HuH-7 (cell line): ENCODE measurements at places on chromosomes 5 and 9.
A peak's percentile ranks its signal among the peaks of the same experiment; 100 is the strongest.

- no peak for DNase-seq
Measured at GRCh38 chr9:127521919-127522304, 70.6 kb downstream of the LRSAM1 start.

DNA sequence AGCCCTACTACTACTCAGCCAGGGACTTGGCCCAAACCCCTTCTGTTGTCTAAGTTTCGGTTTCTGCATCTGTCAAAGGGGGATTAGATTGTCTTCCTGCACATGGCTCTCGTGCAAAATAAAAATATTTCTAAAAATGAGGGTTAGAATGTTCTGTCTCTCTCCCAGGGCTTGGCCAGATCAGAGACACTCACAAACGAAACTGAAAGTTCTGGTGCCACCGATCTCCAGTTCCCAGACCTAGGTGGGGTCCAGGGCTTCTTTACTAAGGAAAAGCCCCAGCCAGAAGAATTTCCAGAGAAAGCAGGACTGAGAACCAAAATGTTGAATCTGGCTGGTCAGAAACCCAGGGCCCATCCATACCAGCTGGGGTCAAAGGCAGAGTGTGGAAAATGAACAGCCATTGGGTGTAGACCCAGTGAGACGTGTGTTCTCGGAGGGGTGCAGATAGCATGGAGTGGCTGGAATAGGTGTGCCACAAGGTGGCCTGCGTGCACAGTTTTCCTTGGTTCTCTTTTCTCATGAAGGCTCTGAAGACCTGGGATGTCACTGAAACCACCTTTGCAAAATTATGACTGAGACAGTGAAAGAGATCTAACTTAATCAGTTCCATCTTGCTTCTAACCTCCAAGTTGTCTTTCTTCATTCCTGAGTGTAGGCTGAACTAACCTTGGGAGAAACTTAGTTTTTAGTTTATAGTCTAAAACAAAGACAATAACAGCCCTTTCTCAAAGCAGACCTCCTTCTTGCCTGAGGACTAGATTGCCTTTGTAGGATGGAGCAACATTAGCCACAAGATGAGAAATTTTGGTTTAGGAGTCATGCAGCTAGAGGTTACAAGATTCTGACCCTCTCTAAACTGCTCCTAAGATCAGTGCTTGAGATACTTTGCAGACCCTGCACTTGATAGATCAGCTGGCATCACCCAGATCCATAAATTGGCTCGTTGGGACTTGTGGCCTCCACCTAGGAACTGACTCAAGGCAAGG lies 2.3 kb upstream of the SLC23A1 start:
- no peak for DNase-seq

- DNase-seq: no peak
Measured at GRCh38 chr9:131320031-131320685, 30.6 kb downstream of the PLPP7 start.

- no peak for DNase-seq
Measured at GRCh38 chr5:115151208-115151805, 18.4 kb downstream of the TRIM36 start.

- DNase-seq: no peak
Measured at GRCh38 chr9:121725008-121725775, 73.8 kb downstream of the DAB2IP start.

GRCh38 chr5:167263185-167263584 lies 1028.3 kb upstream of the WWC1 start:
- no peak for DNase-seq

DNA sequence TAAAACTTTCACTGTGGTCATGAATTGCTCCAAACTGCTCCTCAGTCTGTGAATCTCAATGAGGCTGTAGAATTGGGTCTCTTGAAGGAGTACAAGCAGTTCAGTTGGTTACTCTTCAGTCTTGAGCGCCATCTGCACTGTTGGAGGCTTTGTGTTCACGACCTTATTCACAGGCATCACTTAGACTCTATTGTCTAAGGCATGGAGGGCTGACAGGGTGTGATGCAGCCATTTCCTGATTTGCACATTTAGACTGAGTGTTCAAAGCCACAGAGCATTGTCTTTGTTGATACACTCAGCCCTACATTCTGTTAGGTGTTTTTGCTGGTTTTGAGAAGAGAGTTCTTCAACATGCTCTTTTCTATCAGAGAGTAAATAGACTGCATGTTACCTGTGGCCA lies 355.9 kb upstream of the RIOK2 start:
- no peak for DNase-seq

- DNase-seq: no peak
Measured at GRCh38 chr9:100058699-100059579, 39.9 kb downstream of the ERP44 start.

- no peak for DNase-seq
Measured at GRCh38 chr5:73027361-73027760, 71.5 kb downstream of the FCHO2 start.

DNA sequence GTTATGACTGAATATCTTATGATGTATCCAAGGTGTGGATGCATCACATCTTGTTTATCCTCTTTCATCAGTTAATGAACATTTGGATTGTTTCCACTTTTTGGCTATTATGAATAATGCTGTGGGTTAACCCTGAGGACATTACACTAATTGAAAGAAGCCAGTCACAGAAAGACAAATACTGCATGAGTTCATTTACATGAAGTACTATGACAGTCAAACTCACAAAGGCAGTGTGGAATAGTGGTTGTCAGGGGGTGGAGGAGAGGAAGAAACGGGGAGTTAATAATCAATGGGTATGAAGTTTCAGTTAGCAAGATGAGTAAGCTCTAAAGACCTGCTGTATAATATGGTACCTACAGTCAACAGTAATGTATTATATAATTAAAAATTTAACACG lies 409.4 kb upstream of the CTNND2 start:
- DNase-seq: no peak

GRCh38 chr5:177988989-177989625 lies 6.9 kb downstream of the PROP1 start:
- DNase-seq: no peak

GRCh38 chr5:9269014-9269413 lies 276.9 kb downstream of the SEMA5A start:
- no peak for DNase-seq

DNA sequence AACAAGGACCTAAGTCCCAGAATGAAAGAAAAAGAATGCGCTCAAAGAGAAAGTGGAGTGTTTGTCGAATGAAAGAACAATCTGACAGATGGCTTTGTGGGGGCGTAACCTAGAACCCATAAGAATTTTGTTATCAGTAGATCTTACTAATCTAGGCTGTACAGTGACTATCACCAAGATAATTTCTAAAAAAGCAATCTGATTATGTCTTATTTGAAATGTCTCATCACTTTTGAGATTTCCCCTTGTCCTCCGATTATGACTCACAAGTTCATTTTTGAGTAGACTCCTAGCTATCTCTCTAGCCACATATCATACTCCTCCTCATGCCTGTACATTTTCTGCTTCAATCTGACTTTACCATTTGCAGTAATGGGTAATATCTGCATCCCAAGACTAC lies 135.6 kb upstream of the SMARCA2 start:
- DNase-seq: no peak

GRCh38 chr5:129097498-129098296 lies 3.1 kb downstream of the ISOC1 start:
- DNase-seq: no peak

- DNase-seq: no peak
Measured at GRCh38 chr5:111129938-111130337, 37.8 kb downstream of the WDR36 start.

DNA sequence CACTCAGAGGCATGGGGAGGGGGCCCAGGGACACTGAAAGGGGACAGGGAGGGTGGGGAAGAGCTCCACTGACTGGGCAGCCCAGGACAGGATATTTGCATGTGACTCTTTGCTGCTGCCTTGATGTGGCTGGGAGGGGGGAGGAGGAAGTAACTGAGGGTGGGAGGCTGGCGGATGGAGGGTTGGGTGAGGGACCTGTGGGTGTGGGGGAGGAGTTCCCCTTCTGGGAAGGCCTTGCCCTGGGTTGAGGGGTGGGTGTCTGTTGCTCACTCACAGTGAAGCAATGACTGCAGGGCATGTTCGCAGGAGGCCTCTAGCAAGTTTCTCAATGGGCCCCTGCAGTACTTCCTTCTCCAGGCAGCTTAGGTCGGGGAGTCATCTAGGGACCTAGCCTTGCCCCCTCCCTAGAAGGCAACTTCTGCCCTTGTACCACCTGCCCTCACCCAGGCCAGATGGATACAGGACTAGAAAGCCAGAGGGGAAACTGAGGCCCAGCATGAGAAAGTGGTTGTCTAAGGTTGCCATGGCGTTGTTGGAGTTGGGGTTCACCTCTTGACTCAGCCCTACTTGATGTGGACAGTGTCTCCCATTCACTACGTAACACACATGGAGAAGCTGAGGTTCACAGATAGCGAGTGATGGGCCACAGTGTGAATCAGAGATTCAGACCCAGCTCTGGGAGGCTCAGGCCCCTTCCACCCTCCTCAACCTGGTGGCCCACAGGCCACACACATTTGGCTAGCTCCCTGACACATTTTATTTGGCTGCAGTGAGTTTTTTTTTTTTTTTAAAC lies 3.0 kb downstream of the GRK6 start:
- DNase-seq: no peak

- DNase-seq: peak; percentile 91
Measured at GRCh38 chr5:180328296-180329137, 24.6 kb downstream of the GFPT2 start.

- no peak for DNase-seq
Measured at GRCh38 chr5:38831117-38831516, 14.7 kb upstream of the OSMR start.

DNA sequence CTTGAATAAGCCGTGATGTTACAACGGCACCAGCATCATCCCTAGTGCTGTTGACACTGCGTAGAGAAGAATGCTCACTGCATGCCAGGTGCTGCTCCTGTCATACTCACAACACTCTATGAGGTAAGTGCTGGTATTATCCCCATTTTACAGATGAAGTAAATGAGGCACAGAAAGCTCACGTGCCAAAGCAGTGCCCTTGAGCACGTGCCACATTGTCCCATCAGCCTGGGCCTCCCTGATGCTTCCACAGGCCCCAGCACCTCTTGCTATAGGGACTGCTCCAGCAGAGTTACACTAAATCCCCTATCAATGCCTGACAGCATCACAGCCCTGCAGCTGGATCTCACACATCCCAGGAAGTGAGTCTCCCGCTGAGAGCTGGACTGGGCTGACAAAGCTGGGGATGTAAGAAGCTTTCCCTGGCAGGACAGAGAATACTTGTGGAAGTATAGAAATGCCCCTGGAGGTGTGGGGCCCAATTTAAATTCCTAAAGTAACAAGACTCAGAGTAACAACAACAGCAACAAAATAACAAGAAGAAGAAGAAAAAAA lies 216.1 kb downstream of the FSTL4 start:
- no peak for DNase-seq

DNA sequence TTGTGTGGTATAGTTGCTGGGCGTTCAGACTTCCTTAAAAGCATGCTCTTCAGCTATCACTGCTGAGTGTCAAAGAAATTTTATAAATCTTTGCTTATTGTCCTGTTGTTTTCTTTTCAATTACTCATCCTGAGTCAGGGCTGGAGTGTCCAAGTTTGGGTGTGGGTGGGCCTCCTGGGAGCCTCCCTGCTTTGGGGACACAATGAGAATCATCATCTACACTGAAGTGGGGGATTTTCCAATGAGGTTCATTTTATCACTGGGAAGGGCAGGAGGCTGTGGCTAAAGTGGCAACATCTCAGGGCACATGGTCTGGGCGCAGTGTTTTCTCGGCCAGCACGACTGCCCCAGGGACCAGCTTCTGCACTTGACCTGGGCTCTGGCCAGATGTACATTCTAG lies 19.5 kb downstream of the GFPT2 start:
- DNase-seq: no peak

DNA sequence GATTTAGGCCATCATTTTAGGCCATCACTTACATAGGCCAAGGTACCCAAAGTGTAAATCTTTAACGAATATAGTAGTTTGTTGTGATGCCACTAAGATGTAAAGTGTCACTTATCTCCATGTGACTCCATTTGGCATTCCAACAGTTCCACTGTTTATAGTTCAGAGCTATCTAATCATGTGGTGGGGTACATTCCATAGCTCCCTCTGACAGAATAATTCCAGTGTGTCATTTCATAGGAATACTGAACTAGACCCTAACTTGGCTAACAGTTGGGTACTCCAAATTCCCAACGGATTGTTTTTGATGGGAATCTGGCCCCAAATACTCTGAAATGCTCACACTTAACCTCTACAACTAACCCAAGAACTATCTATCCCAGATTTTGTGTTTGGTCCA lies 76.7 kb upstream of the FST start:
- no peak for DNase-seq

DNA sequence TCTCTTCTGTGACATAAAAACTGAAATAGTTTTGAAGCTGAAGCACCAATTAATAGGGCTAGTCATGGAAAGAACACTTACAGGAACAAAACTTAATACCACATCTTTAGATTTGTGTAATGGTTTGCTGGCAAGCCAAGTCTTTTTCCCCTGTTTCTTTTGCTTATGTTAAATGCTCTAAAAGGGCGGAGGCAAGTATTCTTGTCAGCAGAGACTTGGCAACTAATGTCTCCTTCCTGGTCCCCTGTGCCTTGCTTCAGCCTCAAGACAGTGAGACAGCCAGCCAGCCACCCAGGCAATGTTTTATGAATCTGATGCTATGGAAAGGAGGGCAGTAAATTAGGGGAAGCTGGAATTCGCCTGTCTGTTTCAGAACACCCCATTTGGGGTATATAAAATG lies 45.7 kb downstream of the PRRC1 start:
- DNase-seq: no peak

DNA sequence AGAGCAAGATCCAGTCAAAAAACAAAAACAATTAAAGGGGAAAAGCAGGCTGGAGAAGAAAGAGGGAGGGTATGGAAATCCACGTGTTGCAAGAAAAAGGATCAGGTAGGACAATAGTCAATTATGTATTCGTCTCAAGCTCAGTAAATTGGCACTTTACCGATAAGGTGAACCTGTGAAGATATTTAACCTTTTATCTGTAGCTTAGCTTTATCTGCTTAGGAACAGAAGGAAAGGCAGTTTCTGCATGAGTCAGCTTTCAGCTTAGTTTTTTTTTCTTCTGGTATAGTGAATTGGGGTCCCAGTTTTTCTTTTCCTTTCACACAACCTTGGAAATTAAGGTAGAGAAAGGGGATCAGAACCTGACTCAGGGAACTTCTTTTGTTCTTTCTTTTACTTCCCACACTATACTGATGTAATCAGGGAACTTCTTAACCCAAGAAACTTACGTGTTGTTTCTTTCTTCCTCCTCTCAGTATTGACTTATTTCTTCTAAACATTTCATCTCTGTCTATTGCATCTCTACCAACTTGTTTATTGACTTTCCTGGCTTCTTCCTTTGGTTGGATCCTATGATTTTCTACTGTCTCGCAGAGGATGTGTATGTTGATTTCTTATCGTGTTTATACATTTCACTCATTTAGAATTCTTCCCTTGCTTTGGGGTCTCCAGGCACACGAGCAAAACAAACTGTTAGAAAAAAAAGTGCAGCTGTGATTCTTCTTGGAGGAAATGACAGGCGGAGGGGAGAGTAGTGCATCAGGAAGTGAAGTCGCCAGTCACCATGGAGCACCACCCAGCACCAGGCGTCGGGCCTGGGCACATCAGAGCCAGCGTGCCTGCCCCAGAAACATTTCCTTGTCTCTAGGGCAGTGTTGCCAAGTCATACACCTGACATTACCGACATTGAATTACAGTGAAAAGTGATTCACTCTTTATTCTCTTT lies 123.0 kb upstream of the LHFPL2 start:
- DNase-seq: no peak
